ENCODE measurements at places on chromosomes 12 and 14.

DNA sequence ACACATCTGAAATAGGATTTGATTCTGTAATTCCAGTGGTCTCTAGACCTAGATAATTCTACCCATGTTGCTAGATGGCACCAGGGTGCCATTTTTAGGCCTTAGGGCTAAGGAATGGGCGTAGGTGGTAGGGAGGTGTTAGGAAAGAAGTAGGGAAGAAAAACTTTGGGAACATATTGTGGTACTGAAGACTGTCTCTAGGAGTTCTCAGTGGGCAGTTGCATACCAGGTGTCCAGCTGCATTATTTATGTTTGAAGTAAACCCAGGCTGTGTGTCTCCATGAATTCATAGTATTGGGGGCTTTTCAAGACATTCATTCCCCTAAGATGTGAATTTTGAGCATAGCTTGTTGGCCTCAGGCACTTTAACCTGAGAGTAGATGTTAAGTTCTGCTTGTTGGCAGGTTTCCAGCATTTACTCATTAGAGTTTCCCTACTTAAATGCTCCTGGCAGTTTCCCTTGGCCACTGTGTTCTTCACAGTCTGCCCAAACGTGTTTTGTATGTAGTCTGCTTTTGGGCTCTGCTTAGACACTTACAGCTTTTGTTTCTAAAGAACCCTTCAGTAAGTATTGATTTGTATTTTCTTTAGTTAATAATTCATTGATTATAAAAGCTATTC, 31.5 kb upstream of the CCT2 start:
- no peak for DNase-seq

- no peak for DNase-seq
Observed at GRCh38 chr12:113290506-113290905, 44.4 kb downstream of the SLC8B1 start.

DNA sequence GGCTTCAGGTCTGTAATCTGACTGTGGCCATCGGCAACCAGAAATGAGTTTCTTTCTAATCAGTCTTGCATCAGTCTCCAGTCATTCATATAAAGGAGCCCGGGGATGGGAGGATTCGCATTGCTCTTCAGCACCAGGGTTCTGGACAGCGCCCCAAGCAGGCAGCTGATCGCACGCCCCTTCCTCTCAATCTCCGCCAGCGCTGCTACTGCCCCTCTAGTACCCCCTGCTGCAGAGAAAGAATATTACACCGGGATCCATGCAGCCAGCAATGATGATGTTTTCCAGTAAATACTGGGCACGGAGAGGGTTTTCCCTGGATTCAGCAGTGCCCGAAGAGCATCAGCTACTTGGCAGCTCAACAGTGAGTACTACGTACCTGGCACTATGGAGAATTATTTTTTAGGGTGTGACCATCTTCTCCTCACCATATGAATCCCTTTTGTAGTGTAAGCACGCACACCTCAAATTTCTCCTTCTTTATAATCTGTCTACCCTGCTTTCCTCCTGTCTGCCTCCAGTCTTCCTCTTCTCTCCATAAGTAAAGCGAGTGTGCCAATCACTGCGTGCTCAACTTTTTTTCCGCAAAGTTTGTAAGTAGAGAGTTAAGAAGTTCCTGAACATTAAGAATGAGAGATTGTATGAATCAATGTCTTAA, at the start of gene TPH2:
Gene TPH2 (plus strand): TSS at position 118 of the 658 bp plus-strand sequence. CDS start 142 bp downstream, at position 260.
- DNase-seq, result peak; percentile 91

DNA sequence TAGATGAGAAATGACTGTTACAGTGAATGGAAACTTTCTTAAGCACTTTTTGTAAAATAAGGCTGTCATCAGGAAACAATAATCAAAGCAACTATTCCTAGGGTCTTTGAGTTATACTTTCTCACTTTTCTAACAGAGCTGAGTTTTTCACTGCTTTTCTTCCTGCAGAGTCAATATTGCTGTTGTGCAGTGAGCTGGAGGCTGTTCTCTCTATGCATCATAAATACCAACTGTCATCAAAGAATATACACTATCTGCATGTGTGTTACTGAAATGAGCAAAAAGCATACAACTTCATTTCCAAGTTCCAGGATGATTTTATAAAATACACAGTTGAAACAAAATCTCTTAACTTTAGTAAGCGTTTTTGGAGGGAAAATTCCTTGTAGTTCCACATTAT, 110.4 kb upstream of the CPSF6 start:
- DNase-seq, result no peak

DNA sequence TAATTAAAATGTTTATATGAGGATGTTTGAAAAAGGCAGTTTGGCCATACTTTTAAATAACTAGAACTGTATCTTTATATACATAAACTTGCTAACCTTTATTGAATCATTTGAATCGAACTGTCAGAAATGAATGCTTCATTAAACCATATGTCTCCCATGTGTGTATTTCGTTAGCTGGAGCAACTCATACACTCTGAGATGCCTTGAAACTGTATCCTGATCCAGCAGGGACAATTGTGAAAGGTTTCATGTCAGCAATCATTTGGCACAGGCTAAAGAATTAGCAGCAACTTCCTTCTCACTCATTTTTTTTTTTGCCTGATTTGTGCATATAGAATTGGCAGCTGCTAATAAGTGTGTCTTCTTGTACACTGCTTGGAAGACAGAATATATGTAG, 109.9 kb downstream of the NAV3 start:
- DNase-seq, result no peak

GRCh38 chr12:45343269-45344051, 127.6 kb downstream of the ANO6 start:
- no peak for DNase-seq

DNA sequence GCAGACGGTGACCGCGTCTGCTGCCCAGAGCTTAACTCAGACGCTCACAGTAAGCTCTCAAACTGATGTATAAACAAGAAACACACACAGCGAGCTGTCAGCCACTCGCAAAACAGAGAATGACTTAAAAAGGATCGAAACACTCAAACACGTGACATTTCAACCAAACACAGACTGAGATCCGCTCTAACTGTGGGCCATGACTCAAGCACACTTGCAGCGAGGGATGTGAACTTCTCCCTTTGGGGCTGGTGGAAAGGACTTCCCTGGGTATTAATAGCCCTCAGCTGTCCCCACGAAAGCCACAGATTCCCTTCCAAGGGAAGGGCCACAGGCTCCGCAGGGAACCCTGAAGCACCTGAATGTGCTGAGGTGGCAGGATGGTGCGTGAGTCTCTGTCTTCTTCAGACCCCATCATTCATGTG, 29.1 kb downstream of the CCDC88C start:
- peak; percentile 70 for DNase-seq

- DNase-seq, result no peak
Observed at GRCh38 chr14:70646705-70647104, 5.0 kb downstream of the TTC9 start.

DNA sequence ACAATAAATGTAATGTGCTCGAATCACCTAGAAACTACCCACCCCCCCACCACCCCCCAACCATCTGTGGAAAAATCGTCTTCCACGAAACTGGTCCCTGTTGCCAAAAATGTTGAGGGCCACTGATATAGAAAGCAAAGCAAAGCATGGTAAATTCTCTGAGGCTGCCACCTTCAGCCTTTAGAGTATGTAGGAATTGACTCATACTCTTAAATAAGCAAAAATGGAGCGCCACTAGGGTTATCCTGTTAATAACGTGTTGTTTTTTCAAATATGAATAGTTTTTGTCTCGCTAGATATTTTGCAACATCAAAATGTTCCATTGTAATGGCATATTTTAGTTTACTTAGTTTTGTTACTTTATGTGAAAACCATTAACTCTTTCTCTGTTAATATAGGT, 18.2 kb downstream of the DYNC1H1 start:
- no peak for DNase-seq

DNA sequence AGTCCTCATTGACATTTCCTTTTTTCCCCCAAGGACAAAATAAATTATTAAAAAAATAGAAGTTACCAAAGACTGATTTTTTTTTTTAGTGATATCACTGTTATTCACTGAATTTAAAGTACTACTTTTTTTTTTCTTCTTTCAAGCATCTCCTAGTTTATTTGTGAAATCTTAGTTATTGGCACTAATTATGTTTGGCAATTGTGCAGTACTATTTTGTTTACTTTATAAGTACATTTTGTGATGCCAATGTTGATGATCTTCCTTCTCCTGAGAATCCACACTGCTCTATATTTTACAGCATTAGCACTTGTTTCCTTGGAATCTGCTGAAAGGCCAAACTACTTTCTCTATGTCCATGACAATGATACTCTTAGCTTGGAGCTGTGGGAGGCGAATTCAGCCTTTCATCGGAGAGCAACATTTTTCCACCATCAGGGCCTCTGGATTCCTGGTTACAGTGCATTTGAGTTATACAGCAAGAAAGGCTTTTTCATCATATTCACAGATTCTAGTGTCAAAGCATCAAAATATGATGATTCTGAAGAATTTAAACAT, 123.8 kb upstream of the PTPRQ start:
- no peak for DNase-seq

DNA sequence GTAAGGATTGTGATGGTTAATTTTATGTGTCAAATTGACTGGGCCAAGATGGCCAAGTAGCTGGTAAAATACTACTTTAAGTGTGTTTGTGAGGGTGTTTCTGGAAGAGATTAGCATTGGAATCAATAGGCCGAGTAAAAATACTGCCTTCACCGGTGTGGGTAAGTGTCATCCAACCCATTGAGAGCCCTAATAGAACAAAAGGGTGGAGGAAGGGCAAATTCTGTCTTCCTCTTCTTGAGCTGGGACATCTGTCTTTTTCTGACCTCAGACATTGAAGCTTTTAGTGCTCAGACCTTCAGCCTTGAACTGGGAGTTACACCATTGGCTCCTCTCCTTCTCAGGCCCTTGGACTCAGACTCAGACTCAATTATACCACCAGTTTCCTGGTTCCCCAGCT, 8.0 kb upstream of the ETV6 start:
- no peak for DNase-seq

DNA sequence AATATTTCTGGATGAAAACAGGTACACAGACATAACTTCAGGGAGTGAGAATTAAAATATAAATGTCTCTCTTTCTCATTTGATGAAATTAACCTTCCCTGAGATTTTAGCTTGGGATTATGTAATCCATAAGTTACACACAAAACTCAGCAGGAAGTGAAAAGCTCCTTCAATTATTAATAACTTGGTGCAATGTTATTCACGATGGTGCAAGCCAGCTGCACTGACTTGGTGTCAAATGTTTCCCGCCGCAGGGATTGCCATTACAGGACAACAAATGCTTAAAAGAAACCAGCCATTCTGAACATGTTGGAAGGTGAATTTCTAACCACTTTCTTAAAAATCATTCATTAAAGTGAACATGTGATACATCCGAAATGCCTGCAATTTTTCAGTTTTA, 250.4 kb downstream of the FOXN3 start:
- DNase-seq, result no peak

DNA sequence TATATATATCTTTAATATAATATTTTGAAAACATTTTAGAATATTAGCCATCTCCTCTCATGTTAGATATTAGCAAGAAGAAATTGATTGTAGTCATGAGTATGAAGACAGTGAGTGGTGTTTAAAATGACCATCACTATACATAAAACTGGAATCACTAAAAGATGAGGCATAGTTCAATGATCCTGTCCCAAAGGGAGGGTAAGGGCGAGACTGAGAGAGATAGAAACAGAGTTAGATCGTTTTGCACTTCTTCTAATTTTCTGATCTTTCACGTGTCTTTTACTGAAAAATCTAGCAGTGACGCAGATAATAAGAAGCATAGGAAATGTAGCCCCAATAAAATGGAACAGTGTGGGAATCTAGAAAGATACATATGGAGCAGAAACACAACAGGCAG, 627.4 kb downstream of the SLC16A7 start:
- no peak for DNase-seq

GRCh38 chr14:76500480-76500879, 124.5 kb downstream of the ESRRB start:
- no peak for DNase-seq

DNA sequence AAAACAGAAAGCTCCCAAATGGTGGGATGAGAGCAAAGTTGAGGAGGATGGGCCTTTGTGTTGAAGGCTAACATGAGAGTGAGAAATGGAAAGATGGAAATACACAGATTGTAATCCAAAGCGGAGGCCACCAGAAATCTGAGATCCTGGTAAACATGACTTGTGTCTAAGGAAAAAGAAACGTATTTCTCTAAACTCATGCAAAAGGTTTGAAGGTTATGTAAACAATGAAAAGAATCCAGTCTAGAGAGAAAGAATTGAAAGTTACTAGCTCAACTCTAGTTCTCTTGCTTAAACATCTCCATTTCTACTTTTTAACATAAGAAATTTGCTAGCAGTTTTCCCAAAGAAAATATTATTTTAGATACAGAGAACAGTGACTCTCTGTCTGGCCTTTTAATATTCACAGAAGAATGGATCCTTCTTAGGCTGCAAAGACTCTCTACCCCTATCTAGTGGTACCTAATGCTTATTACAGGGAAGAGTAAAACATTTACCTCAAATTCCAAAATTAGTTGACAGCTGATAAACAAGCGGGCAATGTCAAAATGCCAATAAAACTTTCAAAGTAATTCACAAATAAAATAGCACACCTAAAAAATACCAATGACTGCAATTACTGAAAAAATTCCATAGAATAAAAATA, 75.8 kb upstream of the SOX5 start:
- peak; percentile 62 for DNase-seq
